GM12891 (cell line): ENCODE measurements at places on chromosomes 1 and 21.

DNA sequence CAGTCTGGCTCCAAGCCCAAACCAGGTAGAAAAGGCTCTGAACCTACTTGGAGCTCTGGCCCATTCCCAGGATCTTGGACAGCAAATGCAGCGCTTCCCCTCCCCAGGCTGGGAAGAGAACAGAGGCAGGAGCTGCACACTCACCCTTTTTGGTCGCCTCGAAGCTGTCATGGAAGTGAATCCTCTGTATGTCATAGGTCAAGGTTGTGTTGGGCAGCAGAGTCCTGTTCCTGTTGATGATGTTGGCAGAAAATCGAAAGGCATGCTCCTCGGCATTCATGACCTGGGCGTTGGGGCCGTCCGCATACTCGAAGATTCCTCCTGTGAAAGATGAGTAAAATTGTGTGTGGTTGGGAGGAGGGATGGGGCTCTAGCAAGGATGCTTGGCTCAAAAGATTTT, 143.5 kb downstream of the GRIK3 start:
- DNase-seq, result no peak

- DNase-seq, result no peak
These were observed 86.2 kb downstream of the PTPRC start for GRCh38 chr1:198725090-198725489.

- no peak for DNase-seq
These were observed 8.1 kb downstream of the ADPRS start for GRCh38 chr1:36096500-36097432.

- DNase-seq, result no peak
These were observed 257.7 kb upstream of the SGIP1 start for GRCh38 chr1:66276218-66276617.

GRCh38 chr1:198258491-198258890, 101.7 kb downstream of the NEK7 start:
- DNase-seq, result no peak

DNA sequence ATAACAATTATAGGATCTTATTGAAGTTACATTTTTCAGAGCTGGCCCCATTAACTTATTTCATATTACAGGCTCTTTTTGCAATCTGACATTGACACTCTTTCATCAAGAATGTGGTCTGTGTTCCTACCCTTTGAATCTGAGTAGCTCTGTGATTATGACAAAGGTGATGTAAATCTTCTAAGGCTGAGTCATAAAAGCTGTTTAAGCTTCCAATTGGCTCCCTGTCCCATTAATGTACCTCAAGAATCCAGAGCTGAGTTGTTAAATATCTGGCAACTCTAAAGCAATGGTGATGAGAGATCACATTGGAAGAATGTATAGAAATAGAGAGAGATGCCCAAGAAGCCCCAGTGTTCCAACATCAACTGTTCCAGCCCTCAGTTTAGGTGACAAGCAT, 178.5 kb upstream of the DEPDC1 start:
- DNase-seq, result no peak

DNA sequence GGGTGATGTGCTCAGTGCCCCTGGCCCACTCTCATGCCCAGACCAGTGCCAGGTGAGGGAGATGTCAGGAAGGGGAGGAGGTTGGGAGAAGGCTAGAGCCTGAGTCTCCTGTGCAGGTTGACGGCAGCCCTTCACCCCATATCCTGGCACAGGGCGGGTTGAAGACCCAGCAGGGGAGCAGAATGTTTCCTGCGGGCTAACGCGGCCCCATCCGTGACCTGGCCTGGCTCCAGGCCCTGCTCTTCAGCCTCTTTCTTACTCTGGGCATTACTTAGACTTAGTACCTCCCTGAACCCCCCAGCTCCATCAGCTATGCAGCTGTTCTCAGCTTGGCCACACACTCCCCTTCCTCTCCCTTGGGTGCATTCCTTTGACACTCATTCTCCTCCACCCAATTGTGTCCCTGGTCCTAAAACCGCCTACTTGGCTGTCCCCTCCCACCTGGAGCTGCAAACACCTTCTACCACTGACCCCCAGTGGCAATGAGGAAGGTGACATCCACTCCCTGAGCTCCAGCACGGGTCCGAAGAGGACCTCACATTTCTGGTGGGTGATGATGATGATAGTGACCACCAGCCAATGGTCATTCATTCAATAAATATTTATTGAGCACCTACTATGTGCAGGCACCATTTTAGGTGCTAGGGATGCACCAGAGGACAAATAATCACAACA, 179.0 kb downstream of the PTPRU start:
- DNase-seq, result no peak

GRCh38 chr1:168031627-168032026, 94.8 kb upstream of the MPC2 start:
- no peak for DNase-seq

GRCh38 chr1:2412773-2413494, 570 bp upstream of the PEX10 start:
- DNase-seq, result peak; percentile 66

DNA sequence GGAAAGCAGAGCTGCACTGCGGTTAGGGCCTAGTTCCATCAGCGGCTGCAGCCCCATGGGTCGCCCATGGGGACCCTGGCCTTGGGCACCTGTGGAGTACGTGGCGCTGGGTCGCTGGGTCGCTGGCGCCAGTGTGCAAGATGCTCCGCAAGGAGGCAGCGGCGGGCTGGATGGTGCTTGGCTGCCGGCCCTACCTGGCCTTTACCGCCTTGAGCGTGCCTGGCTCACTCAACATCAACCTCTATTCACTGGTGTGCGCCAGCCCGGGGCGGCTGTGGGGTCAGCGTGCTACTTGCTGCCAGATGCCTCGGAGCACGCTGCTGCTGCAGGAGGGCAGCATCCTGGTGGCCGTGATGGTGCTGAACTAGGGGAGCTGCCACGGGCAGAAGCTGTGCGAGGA, 85.1 kb upstream of the RHOU start:
- DNase-seq, result no peak

DNA sequence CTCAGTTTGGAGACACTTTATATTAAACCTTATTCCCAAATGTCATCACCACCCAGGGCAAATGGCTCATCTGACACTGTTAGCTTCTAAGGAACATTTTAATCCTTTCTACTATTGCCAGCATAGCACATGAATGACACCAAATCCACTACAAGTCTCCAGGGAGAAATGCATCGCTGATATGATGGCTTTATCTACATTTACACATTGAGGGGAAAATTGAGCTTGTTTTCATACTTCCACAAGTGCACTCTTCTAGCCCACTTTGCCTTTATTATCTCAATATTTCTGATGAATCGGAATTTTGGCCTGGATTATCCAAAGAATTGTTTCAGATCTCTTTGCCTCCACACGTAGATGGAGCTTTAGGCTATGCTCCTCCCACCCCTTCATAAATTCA, 75.4 kb downstream of the RUNX1 start:
- no peak for DNase-seq

GRCh38 chr1:78092643-78093042, 46.9 kb downstream of the GIPC2 start:
- DNase-seq, result no peak

DNA sequence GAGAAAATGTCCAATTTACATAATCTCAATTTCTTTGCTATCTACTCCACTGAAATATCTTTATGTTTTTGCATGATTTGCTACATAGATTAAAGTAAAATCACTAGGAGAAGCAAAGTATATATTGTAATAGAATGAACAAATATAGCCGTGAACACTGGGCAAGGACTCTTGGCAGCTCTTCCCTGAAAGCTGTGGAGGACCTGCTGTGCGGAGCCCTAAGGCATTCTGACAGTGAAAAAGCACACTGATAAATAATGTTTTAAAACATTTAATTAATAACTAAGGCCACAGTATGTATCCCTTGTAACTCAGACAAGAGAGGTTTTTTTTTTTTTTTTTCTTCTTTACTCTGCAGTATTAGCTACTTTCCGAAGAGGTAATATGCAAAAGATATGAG, 256.1 kb upstream of the DPYD start:
- no peak for DNase-seq

- no peak for DNase-seq
These were observed 13.7 kb downstream of the SPRTN start for GRCh38 chr1:231351816-231352215.

DNA sequence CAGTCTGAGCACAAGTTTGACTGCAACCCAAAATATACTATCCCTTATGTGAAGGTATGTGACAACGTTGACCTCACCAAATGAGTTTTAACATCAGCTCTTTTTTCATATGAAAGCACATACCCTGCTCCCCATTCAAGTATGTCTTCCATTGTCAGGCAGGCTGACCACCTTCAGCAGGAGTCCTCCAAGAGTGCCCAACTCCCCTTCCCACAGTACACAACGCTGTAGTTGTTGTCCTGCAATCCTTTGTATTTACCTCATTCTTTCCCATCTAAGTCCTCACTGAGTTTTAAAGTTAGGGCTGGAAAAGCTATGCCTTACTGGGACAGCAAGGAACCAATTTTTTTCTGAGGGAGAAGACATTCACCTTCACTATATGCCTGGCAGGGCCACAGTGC, 14.7 kb downstream of the SFPQ start:
- DNase-seq, result no peak

DNA sequence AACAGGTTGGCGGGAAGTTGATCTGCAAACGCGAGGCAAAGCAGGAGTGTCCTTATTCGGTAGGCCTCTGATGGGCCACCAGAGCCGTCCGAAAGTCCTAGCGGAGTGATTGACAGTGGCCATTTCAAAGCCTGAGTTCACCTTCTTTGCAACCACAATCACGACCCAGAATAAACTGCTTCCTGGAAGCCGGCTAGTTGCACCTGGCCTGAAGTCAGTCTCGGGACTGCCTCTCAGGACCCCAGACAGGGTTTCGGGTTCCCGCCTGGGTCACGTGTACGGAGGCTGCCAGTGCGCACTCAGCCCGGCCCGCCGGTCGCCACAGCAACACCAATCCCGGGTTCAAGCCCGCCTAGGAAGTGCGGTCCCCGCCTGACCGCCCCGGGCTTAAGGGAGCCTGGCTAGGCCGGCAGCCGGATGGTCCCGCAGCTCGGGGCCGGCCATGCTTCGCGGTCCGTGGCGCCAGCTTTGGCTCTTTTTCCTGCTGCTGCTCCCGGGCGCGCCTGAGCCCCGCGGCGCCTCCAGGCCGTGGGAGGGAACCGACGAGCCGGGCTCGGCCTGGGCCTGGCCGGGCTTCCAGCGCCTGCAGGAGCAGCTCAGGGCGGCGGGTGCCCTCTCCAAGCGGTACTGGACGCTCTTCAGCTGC, at the start of gene TOR3A:
TSS of gene TOR3A (plus strand) at position 384 of the 646 bp plus-strand sequence. CDS start at position 443, 59 bp downstream.
- DNase-seq, result peak; percentile 92

DNA sequence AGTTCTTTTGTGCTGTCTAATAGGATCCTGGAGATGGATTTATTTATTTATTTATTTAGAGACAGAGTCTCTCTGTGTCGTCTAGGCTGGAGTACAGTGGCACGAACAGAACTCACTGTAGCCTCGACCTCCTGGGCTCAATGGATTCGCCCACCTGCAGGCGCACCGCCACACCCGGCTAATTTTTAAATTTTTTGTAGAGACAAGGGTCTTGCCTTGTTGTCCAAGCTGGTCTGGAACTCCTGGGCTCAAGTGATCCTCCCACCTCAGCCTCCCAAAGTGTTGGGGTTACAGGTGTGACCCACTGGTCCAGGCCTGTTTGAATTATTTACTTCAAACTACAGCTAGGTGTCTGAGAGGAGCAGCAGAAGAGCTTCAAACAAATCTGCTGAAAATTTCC, 9.6 kb upstream of the SPEN start:
- DNase-seq, result no peak

- DNase-seq, result no peak
These were observed 41.5 kb upstream of the MRPS6 start for GRCh38 chr21:34031835-34032370.

- DNase-seq, result no peak
These were observed 9.4 kb upstream of the ATP6V1G3 start for GRCh38 chr1:198549866-198550265.

DNA sequence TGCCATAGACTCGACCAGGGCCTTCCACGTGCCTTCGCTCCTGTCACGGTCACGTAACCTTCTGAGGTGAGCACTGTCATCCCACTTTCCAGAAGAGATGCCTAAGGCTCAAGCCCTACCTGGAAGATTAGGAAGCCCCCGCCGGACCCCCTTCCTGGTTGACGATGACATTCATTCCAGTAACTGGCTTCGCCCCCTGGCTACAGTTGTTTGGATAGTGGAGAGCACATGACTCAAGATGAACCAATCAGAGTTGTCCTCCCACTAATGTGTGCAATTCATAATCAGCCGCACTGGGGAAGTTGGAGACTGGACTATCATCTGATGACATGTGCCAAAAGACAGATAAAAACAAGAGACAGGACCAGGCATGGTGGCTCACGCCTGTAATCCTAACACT, 104.0 kb upstream of the GJB5 start:
- no peak for DNase-seq

DNA sequence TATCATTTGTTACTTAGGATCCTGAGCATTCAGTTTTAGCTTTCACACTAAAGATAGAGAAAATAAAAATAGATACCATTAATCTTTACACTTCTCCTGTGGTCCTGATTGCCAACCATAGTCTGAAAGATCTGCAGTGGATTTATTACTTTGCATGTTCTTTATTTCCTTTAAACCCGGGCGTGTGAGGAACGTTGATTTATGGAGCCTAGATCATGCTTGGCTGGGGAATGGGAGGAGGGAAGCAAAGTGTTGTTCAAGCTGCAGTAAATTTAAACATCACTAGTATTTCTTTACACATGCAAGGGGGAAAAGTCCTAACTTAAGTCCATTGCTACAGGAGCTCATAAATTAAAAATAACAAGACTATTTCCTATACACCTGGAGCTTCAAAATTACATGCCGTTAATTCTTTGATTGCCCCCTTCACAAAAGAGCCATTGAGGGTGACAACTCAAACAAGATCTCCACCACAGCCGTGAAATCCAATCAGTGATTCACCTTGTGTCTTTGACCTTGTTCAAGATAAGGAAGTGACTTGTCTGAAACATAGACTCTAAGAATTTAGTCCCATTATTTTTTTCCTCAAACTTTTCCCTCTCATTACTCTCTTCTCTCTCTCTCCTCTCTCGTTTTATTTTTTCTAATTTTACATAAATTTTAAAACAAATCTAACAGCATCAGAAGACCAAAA, 282.7 kb downstream of the KIF26B start:
- DNase-seq, result no peak

DNA sequence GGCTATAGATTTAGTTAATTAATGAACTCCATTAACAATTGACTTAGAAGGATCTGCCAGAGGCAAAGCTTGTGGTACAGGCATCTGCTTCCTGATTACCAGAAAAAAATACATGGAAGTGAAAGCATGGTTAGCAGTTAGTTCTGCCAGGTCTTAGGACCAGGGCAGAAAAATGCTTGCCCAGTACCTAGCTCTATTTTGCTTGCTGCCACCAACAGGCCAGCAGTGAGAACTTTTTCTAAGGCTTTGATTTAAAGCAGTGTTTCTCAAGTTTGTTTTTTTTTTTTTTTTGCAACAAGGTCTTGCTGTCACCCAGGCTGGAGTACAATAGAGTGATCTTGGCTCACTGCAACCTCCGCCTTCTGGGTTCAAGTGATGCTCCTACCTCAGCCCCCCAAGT, 16.4 kb upstream of the MTF1 start:
- no peak for DNase-seq

GRCh38 chr1:226438007-226438406, 30.1 kb upstream of the PARP1 start:
- DNase-seq, result no peak

DNA sequence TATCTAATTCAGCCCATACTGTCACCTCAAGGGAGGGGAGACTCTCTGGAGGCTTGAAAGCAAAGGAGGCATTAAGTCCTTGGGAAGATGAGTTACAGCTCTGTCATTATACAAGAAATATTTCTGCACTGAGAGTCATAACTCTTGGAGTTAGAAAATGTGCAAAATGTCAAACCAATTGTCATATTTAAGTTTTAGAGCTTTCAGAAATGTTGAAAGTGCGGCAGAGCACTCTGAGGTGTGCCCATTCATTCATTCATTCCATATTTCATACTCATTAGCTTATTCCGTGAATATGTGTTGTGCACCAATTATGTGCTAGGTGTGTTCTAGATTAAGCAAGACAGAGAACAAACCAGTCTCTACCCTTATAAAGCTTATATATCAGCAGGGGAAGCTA, 87.1 kb downstream of the HUNK start:
- no peak for DNase-seq
